ENCODE measurements at places on chromosomes 1 and 21.

DNA sequence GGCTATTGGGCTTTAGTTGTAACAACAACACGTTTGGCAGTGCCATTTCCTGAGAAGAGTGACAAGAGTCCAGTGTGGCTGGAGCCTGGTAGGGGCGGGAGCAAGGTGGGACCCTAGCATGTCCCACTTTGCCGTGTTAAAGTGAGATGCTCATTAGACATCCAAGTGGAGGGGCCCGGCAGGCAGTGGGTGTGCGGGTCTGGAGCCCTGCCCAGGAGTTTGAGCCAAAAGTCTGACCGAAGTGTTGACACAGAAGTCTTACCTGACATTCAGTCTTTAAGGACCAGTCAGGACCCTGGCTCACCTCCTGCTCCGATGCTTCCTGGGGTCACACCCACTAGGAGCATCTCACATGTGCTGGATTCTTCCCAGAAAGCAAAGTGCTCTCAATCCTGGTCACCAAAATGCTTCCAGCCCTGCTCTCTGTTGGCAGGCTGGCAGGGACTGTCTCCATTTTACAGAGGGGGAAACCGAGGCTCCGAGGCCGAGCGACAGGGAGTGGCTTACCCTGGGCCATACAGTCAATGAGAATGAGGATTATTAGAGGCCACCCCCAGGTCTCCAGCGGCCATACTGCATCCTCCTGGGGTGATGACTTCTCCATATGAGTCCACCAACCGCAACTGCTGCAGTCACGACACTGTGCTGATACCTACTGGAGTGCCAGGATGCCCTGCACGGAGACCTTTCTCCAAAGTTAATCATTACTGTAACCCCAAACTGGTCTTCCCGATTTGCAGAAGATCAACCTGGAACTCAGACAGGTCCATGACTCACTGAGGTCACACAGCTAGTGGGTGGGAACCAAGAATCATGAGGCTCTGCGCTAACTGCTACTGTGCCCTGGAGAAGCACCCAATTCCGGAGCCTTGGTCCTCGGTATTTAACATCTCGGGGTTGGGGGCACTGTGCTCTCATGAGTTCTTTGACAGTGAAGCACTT, 112.7 kb downstream of the PRDM2 start:
- no peak for DNase-seq

- no peak for DNase-seq
Measured at GRCh38 chr1:240312872-240313271, 221.2 kb downstream of the FMN2 start.

GRCh38 chr1:154753426-154753825, 116.7 kb downstream of the KCNN3 start:
- no peak for DNase-seq

- no peak for DNase-seq
Measured at GRCh38 chr1:117753232-117753631, 147.4 kb downstream of the TENT5C start.

DNA sequence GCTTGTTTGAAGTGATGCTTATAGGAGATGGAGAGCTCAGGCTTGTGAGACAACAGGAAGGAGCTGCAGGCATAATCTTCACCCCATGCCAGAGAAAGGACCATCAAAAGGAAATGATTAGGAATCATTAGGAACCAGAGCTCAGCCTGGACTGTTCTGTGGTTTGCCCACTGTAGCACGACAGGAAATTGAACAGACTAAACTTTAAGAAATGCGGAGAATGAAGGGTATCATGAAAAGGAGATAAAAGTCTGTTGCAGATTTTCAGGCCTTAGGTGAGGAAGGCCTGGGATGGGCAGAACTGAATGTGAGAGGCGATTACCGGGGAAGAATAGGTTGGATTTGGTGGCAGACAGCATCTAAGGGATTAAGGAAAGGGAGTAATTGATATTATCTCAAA, 292.0 kb upstream of the PLXNA2 start:
- DNase-seq, result no peak
